ENCODE measurements at places on chromosomes 16 and 17.

GRCh38 chr16:57994778-57995177 is 5.7 kb downstream of the ZNF319 start:
- no peak for DNase-seq

DNA sequence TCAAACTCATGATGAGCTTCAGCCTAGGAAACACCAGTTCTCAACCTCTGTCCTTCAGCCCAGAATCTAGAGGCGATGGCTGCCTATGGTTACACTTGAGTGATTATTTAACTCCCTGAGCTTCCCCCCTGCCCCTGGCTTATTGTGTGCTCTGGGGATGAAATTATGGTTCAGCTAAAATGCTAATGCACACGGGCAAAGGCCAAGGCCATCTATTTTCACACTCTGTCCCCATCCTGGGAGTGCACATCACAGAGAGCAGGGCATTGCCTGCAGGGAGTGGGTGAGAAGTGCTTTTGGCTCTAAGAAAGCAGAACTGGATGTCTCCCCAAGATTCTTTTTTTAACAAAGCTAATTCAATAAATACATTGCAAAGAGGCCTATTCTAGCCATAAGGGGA is 21.6 kb upstream of the CACNG5 start:
- no peak for DNase-seq

DNA sequence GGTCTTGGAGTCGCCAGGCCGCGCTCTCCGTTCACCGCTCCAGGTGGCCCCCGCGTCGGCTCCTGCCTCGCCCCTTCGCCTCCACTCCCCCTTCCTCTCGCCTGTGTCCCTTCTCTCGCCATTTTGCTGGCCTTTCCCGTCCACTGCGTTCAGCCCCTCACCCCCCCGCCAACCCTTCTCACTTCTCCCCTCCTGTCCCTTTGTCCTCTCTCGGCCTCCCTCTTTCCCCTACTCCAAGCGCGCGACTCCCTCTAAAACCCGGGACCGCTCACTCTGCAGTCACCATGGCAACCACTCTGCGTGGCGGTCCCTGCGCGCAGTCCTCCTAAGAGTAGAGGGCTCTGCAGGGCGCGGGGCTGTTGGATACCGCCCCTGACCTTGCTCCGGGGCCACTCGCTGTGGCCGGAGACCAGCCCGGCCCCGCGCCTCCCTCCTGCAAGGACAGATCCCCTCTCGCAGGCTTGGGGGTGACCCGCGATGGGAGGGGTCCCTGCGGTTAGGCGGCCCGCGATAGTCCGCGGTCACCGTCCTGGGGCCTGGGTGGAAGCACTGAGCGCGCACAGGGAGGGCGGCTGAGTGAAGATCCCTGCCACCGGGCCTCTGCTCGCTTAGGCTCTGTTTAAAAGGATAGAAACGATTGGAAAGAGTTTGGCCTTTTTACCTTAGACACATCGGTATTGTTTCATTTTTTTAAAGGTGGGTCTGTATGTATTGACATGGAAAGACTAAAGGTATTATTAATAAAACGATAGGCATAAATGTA is 454 bp downstream of the CCDC40 start:
- DNase-seq = no peak

DNA sequence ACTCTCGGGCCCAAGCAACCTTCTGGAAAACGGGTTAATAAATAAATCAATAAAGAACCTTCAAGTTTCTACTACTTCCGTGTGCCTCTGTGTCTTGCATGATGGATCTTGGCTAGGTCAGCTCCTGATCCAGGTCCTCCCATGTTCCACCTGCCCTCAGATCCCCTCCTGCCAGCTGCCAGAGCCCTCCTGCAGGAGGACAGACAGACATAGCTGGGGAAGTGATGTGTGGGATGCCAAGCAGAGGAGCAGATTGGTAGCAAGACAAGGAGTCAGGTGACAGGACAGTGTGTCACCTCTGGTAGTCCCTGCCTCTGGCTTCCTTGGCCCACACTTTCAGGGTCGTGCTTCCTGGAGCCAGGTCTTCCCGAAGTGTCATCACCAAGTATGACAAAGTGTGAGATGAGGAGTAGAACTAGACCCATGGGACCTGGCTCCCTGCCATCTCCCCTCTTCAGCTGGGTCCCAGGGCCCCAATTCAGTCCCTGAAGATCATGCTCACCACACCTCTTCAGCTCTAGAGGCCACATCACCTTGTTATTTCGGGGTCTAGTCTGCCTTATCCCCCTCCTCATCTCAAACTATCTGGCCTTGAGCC is 1.0 kb upstream of the EPN3 start:
- DNase-seq = no peak

- no peak for DNase-seq
Measured at GRCh38 chr17:60358606-60359225, 33.2 kb downstream of the USP32 start.

DNA sequence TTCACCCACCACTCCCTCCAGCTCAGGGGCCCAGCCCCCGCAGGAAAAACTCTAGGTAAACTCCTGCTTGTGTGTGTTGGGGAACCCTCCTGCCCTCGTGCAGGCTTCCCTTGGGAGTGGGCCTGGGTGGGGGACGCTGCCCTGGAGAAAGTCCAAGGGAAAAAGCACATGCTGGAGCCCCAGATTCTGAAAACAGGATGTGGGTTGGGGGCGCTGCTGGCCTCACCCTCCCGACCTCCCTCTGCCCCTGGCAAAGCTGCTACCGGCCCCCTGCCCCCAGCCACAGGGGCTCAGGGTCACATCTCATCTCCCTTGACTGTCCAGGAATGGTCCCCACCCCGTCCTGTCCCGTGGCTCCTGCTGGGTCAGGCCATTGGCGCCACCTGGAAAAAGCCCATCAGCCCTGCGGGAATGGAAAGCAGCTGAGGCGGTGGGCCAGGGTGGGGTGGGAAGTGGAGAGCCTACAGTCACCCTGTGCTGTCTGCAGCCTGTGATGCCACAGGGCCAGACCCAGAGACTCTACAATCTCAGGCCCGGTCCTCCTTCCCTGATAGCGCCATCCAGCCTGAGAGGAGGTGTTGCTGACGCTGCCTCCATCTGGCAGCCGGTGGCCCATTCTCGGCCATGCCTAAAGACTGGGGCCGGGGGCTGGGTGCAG is 2.5 kb upstream of the GJD3 start:
- no peak for DNase-seq

- DNase-seq = no peak
Measured at GRCh38 chr16:78988361-78988969, 612.1 kb downstream of the MAF start.

- DNase-seq = no peak
Measured at GRCh38 chr17:60602385-60602742, 2.4 kb downstream of the PPM1D start.

DNA sequence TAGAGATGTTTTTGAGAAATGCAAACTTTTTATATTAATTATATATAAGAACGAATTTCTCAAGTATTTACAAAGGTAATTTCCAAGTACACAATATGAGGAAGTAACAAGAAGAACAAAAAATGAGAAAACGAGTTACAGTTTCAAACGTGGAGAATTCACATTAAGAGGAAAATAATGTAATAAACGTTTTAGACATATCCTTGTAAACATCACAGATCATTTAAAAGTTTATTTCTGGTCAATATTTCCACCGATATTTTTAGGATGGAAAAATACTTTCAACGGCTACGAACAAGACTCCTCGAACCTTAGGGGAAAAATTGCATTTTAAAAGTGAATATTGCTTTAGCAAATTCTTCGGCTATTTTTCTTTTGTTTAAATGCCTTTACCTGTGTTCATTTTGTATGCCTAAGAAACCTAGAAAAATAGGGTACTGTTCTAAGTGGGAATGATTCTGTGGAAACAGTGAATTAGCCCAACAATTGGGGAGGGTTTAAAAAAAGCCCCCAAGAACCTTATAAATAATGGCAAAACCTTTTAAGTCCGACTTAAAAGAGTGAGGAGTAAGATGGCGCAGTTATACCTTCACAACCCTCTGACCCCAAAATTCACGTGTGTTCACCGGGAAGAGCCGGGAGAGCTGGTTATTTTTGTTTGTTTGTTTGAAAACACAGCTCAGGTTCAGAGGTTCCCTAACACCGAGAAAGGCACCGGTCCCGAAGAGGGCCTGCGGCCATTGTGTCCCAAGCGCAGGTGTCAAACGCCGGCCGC is 3.3 kb downstream of the HNF1B start:
- DNase-seq = no peak

GRCh38 chr16:31367853-31368252 is 12.9 kb downstream of the ITGAX start:
- DNase-seq = no peak

- DNase-seq = no peak
Measured at GRCh38 chr17:55398689-55399088, 22.9 kb downstream of the MMD start.

DNA sequence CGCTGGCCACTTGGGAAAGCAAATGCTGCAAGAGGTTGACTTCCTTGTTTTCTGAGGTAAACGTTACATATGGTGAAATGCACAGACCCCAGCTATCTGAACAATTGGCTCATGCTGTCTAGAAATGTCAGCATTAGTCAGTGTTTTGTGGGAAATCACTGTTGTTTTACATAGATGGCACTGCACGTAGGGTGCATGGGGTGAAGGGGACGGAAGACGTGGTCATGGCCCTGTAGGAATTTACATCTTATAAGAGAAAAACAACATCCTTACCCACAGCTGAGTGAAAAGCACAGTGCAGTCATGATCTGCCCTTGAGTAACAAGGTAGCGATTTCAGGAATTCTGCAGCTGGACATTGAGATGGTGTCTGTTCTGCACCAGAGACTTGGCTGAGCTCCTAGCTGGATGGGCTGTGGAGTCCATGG is 15.2 kb downstream of the RPTOR start:
- DNase-seq = no peak

DNA sequence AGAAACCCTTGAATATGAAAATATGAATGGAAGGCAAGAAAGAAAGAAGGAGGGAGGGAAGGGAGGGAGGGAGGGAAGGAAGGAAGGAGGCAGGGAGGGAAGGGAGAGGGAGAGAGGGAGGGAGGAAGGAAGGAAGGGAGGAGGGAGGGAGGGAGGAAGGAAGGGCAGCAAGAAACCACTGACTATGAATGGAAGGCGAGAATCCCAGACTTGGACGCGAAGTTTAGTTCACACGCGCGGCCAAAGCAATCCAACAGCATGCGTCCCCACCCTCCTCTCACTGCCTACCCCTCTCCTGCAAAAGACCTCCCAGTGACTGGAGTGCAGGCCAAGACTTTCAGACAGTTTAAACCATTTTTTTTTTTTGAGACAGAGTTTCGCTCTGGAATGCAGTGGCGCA is 7.9 kb upstream of the SMARCD2 start:
- DNase-seq = no peak

DNA sequence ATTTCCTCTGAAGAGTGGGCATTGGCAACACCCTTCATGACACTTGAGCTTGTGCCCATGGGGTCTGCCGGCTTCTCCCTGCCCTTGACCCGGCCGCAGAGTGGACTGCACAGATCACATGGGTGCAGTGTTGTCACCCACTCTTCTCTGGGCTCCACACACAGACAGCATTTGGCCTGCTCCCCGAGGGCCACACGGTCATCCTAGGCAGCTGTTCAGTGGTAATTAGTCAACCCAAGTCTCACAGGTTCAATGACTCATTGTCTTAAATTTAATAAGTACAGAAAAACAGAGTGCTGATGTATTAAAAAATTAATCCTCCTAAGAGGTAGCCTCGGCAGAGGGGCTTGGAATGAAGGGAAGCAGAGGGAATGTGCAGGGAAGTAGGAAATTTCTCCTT is 204.8 kb downstream of the MSI2 start:
- DNase-seq = no peak

- no peak for DNase-seq
Measured at GRCh38 chr16:732936-733335, 6.0 kb downstream of the HAGHL start.

DNA sequence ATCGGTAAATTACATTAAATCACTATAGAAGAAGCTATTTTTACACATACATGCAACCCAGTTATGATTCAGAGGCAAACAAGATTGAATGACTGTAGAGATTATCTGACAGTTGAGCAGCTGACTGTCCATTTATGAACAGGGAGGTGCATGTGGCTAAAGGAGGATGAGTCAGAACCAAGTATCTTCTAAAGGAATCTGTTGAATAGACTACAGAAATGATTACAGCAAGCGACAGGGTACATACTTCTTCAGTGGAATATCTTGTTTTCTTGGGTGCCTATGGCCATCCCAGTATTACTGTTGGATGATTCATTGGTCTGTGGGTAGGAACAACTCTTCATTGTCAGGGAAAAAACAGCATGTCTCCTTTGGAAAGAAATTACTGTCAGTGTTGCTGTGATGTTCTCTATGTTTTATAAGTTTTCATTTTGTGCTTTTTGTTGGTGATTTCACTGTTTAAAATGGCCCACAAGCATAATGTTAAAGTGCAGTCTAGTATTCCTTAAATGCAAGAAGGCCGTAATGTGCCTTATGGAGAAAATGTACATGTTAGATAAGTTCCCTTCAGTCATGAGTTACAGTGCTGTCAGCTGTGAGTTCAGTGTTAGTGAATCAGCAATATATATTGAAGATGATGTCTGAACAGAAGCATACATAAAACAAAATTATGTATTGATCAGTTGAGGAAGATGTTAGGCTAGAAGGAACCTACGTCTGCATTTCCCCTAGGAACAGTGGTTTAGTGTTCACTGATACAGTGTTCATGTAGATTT is 27.0 kb downstream of the CBFB start:
- DNase-seq = no peak

DNA sequence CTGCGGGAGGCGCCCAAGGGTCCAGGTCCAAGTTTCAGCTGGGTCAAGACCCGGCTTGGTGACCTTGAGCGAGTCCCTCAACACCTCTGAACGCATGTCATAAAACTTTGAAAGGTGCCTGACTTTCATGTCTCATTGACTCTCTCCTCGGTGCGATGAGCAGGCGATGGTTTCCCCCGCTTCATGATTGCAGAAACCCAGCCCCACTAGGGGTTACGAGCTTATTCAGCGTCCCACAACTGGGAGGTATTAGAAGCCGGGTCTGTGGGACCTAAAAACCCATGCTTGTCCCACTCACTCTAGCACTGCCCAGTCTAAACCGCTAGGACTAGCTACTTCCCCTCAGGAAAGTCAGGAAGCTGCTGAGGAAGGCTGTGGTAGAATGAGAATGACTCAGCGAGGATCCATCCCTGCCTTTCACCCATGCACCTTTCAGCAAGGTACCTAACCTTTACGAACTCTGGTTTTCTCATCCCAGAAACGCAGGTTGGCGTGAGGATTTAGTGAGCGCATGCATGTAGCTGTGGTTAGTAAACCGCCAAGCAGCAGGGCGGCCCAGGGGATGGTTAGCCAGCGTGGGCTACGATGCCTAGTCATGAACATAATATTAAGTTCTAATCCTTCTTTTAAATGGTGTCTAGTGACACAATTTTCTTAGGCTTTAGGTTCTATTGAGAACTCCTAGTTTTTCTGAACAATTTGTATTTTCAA is 26.2 kb upstream of the RFFL start:
- no peak for DNase-seq

Measured in pulmonary artery endothelial cell (primary cell).